ENCODE measurements at places on chromosomes 1 and 21.

GRCh38 chr1:166999075-166999474 is 10.0 kb downstream of the MAEL start:
- DNase-seq: no peak

DNA sequence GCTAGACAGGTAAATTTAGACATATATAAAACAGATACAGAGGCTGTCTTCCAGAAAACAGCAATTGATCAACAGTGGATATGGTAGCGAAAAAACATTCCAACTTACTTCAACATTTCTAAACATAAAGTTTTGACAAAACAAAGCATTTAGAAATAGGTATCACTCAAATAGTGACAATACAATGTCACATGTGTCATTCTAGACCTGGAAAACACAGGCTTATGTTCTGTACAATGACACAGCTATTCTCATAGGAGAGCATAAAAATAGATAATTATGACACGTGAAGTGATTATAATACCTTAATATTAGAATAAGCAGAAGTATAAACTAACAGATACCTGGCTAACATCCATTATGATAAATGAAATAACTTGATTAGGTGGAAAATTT is 8.0 kb upstream of the DCAF6 start:
- no peak for DNase-seq

GRCh38 chr1:12626888-12627287 is 8.9 kb upstream of the DHRS3 start:
- no peak for DNase-seq

DNA sequence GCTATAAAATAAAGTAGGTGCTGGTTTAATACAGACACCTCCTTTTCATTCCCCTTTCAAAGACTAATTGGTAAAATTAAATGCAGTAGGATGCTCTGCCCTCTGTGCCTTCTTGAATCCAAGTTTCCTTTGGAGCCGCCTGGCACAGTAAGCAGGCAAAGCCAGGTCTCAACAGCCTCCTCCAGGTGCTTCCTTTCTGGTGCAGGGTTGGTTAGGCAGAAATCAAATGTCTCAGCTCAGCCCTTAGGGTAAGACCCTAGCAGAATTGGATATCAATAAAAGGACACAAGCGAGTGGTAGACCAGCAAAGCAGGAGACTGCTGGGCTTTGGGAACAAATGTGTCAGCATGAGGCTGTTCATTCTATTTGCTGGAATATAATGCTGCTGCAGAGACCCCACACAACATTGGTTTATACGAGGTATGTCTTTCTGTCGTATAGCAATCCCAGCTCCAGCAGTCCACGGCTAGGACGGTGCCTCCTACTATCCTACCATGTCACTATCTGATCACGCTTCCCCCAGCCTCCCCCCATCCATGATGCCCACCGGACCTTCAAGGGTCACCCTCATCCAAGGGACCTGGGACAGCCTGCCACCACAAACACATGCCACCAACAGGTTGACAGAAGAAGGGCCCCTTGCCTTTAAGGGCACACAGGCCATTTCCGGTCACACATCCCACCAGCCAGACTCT is 58.4 kb downstream of the CAPN2 start:
- DNase-seq: no peak

GRCh38 chr1:107934578-107934977 is 30.4 kb downstream of the VAV3 start:
- DNase-seq: no peak

GRCh38 chr1:110062612-110063011 is 7.9 kb downstream of the ALX3 start:
- no peak for DNase-seq

GRCh38 chr1:225980005-225980836 is 18.9 kb downstream of the SDE2 start:
- no peak for DNase-seq

GRCh38 chr1:220307607-220308006 is 35.4 kb upstream of the RAB3GAP2 start:
- no peak for DNase-seq

DNA sequence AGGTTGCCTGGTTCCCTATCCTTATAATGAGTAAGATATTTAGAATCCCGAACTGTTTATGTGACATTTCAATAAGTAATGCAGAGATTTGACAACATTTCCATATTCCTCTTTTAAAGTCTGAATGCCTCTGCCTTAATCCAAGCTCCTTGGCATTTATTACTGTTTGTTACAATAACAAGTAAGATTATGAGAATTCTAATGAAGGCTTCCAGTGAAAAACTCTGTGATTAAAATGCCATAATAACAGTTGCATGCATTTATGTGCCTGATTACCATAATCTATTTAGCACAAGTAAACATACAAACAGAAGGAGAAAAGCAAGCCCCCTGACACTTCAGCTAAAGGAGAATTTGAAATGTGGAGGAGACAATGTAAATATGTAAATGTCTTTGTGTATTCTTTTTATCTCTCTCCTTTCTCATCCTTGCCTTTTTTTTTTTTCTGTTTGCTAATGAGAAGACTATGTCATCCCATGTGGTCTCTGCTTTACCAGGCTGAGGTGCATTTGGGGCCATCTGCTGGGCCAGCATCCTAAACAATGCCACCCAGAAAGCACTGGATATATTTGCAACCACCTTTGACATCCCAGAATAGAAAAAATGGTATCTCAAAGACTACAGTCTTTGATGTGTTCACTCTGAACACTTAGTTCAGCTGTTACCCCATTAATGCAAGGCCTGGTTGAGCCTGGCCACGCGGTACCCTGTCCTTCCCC is 17.2 kb upstream of the OLIG2 start:
- no peak for DNase-seq

GRCh38 chr1:111895469-111895868 is 94.0 kb downstream of the KCND3 start:
- DNase-seq: no peak

GRCh38 chr21:32181457-32181856 is 97.4 kb downstream of the MIS18A start:
- DNase-seq: peak; percentile 64

DNA sequence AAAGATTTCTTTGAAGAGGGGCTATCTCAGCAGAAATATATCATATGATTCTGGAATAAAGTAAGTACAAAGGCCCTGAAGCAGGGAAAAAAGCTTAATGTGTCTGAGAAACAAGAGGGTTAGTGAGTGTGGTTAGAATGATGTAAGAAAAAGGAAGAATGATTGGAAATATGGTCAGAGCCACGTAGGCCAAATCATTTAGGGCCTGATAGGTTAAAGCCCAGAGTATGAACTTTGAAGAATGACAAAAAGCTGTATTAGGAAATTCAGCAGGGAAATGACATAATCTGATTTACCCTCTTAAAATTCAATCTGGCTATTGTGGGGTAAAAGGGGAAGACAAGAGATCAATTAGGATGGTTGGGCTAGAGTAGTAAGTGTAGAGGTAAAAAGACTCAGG is 69.0 kb upstream of the MUTYH start:
- peak; percentile 52 for DNase-seq

Data from hematopoietic multipotent progenitor cell treated with erythropoietin and hydrocortisone succinate and interleukin-3 and kit ligand, for 4 days (in vitro differentiated cells).